ENCODE measurements at places on chromosomes 1 and 21. TPM values are rescaled to one million over a fixed set of nuclear protein-coding genes. Genes with fewer than 3 reads are reported as not detected.

The PROK1 gene
- not detected for total RNA-seq

The F13B gene
- not detected for total RNA-seq

The PLCH2 gene
- 31.6 TPM for total RNA-seq

The GUCA2B gene
- not detected for total RNA-seq

The KRTAP19-3 gene
- not detected for total RNA-seq

The NDUFV3 gene
- total RNA-seq, result 28.1 TPM

The RALGPS2 gene
- 12.4 TPM for total RNA-seq

The PIK3R3 gene
- 0.25 TPM for total RNA-seq

The LCE2C gene
- total RNA-seq, result not detected

The UBL4B gene
- total RNA-seq, result not detected

The SPRR2G gene
- total RNA-seq, result not detected

The S100A7 gene
- total RNA-seq, result not detected

The SLC1A7 gene
- not detected for total RNA-seq

The NBPF6 gene
- not detected for total RNA-seq

The FAF1 gene
- 57.7 TPM for total RNA-seq

The CAPN9 gene
- total RNA-seq, result not detected

The NTMT2 gene
- not detected for total RNA-seq

The LMOD1 gene
- not detected for total RNA-seq

The TEDDM1 gene
- not detected for total RNA-seq

The TARDBP gene
- total RNA-seq, result 195 TPM

The B3GALT5 gene
- total RNA-seq, result not detected

The PARS2 gene
- total RNA-seq, result 6.0 TPM

The MAGOH gene
- 46.7 TPM for total RNA-seq

The OTUD3 gene
- total RNA-seq, result 18.4 TPM

The PTGS2 gene
- total RNA-seq, result not detected

The G0S2 gene
- total RNA-seq, result 1.2 TPM

The NBPF8 gene
- total RNA-seq, result 66.6 TPM

The NPPB gene
- total RNA-seq, result not detected

The AMY2A gene
- total RNA-seq, result not detected

The PCP4L1 gene
- total RNA-seq, result not detected

The MEAF6 gene
- 98.2 TPM for total RNA-seq

The PFKL gene
- total RNA-seq, result 145 TPM

The PADI3 gene
- not detected for total RNA-seq

The GBP5 gene
- 79.2 TPM for total RNA-seq

The ITLN1 gene
- total RNA-seq, result not detected

The LYPD8 gene
- not detected for total RNA-seq

The TNFRSF18 gene
- 8.0 TPM for total RNA-seq

The WNT2B gene
- 0.91 TPM for total RNA-seq

The FCGR3B gene
- total RNA-seq, result not detected

The LAMC1 gene
- 0.49 TPM for total RNA-seq

The CFAP126 gene
- total RNA-seq, result not detected

Data from CD4-positive, alpha-beta memory T cell (primary cell).